ENCODE measurements at places on chromosomes 6 and 20.

DNA sequence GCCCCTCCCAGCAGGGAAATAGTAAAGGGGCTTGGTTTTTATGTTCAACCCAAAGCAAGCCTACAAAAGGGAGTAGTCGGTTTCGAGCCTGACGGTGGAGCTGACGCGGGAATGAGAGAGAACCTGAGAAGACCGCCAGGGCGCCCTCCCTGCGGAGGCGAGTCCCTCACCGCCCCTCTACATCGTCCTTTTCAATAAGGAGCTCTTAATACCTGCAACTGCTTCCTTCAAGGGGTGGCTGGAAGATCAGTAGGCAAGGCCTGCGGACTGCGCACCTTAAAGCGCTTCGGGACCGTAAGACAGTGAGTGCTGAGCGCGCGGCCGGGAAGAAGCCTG lies 709 bp upstream of the ZNF76 start:
- no peak for DNase-seq

DNA sequence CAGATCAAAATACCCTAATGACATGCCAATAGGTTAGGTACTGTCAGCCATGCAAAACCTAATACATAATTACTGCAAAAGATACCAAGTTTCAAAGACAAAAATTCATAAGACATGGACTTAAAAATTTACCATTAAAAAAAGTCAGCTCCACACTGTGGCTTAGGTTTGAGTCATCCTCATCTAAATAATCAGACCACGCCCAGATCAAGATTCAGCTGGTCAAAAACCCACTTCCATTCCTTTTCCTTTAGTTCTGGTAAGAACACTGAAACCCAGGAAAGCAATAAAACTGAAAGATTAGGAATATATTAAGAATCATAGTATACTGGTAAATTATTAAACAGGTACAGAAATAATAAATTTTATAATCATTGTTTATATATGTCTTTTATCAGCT lies 81.0 kb upstream of the ASF1A start:
- no peak for DNase-seq

DNA sequence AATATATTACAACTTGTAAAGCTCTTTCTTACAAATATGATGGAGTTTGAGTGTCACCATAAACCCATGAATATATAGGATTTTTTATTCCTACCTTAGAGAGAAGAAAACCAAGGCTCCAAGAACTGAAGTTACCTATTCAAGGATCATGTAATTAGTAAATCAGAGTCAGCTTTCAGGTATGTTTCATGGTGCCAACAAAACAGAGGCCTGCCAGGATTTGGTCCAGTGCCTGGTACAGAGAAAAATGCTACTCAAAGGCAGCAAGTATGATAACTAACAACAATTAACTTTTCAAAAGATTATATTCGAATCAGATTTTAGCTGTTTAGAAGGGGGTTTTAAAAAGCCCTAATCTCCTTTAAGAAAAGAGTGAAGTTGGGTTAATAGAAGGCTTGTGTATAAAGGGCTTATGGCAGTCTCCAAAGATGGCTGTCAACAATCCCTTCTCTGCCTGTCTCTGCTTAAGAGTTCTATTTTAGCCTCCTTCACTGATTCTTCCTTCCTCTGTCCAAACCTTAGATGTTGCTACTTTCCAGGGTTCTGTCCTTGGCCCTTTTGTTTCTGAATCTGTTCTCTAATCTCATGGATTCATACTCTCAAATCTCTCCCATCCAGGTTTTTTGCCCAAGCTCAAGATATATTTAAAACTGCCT lies 7.8 kb downstream of the MAP3K7 start:
- no peak for DNase-seq

GRCh38 chr6:119065955-119066354 lies 12.5 kb downstream of the FAM184A start:
- no peak for DNase-seq

DNA sequence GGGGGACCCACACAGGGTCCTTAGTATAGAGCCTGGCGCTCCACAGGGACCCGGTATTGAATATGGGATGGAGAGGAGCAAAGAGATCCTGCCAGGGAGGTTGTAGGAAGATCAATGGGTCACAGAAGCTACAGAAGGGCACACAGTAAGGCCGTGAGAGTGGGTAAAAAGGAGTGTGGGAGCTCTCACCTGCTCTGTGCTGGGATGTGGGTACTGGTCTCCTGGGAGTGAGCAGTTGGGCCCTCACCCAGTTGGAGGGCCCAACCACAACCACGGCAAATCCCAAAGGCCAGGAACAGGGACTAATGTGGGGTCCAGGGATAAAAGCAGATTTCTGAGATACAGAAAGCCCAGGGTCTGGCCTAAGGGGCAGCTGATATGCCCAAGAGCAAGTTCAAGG lies 73.4 kb upstream of the RNF24 start:
- DNase-seq, result no peak

DNA sequence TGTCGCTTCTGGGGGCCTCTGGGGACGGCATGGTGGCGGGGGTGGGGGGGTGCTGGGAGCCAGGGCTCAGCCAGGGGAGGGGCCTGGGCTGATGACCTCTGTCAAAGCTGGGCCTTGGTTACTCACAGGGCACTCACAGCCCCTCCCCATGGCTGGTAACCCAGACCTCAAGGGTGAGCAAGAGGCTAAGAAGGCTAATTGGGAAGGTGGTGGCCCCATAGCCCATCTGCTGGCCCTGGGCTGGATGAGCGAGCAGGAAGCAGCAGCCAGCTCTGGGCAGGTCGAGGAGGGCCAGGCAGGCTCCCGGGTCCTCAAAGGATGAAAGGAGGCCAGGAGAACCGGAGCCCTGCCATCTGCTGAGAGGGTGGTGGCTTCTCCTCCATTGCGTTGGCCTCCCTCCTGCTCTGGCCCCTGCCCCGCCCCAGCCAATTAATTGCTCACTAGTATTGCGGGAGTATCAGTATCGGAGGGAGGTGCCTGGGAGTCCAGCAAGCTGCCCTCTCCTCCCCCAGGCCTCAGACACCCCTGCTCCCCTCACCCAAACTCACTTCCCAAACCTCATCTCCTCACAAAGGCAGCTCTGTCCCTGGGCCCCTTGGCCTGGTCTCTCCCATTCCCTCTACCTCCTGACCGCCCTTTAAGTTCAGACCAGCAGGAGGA lies 1.0 kb upstream of the CDSN start:
- no peak for DNase-seq

- no peak for DNase-seq
Observed at GRCh38 chr6:15441215-15441868, 195.5 kb downstream of the JARID2 start.

- DNase-seq, result no peak
Observed at GRCh38 chr6:21049148-21049547, 514.9 kb downstream of the CDKAL1 start.

- no peak for DNase-seq
Observed at GRCh38 chr20:24684421-24684871, 215.0 kb downstream of the SYNDIG1 start.

GRCh38 chr6:53128842-53129241 lies 19.8 kb downstream of the GCM1 start:
- DNase-seq, result no peak

DNA sequence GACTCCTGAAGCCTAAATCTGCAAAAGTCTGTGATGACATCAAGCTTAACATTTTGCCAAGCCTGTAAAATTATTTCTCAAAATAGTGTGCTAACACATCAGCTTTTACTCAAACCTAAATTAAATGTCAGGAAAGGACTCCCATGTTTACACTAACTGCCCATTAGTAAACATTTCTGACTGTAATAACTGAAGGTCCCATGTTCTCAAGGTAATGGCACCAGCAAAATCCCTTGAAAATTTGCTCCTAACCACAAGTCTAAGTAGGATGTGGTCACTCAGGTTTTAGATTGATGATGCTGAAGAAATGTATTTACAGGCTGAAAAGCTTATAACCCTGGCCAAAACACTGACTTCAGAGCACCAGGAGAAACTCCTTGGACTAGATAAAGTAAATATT lies 33.0 kb downstream of the BACH2 start:
- no peak for DNase-seq

DNA sequence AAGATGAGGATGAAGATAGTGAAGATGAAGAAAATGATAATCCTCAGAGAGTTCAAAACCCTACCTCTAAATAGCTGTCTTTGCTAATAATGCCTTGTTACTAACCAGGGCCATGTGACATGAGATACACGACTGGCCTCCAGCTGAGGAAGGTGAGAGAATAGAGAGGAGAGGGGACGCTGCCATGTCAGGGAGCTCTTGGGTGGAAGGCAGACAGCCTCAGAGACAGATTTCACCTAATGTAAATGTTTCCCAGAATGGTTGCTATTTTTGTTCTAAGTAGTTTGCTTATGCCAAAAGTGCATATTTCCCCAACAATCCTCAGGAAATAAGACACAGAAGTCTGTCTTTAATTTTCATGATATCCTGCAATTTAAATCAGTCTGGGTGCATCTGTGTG lies 138.4 kb downstream of the ELOVL4 start:
- no peak for DNase-seq

- peak; percentile 51 for DNase-seq
Observed at GRCh38 chr6:131949909-131950766, 1.0 kb downstream of the CCN2 start.

DNA sequence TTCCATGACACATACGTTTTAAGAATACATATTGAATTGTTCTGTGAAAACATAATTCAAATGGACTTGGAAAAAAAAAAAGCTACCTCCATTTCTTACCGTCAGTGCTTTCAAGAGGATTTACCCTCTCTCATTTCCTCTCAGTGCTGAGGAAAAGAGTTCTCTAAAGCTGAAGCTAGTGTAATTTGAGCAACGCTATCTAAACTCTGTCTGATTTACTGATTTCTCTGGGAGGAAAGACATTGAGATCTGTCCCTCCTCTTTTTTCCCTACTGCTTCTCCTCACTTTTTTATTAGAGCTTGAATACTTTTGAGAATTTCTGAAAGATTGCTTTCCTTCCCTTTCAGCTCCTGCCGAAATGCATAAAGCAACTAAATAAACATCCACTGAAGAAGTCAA lies 41.2 kb upstream of the GRIK2 start:
- no peak for DNase-seq

DNA sequence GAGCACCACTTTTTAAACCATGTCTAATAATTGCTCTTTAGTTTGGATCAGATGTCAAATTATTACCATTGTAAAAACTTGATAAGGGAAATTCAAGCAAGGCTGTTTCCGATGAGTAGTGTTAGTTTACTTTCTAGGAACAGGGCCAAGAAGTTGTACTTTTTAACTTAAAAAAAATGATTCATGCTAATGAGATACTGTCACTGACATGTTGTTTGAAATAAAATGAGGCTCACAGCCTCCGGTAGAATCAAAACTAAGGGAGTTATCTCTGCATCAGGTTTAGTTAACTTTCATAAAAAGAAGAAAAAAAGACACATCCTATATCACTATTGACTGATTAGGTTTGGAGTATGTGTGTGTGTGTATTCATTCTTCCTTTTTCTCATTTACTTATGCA lies 55.2 kb upstream of the SUPT3H start:
- DNase-seq, result no peak

DNA sequence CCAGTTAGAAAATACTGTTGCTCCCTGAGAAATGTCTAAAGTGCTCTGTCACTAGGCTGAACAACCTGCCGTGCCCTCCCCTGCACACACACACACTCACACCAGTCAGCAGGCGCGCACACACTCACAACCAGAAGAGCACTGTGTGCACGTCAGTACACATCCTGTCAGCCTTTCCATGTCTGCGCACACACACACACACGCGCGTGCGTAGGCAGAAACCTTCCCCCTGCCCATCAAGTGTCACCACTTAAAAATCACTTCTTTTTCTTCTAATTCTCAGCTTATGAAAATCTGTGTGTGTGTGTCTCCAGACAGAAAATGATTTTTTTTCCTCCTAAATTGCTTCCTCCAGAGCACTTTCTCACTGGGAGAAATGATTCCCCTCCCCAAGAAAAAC lies 100.3 kb downstream of the EDN3 start:
- DNase-seq, result no peak

DNA sequence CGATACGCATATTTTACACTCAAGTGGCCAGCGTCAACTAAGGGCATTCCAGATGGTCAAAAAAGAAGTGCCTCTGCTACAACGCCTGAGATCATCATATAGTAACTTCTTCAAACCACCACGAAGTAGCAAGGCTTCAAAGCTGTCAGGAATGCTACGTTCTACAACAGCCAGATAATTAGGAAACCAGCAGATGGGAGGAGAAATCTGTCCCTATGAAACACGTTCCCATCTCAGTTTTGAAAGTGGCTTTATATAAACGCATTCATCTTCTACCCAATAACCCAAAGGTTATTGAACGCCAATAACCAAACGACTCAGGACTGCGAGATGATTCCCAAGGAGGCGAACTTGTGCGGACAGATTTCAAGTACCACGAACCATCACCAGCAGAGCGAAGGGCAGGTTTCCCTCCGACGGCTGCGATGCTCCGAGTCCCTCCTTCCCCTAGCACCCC lies 1.2 kb downstream of the ABHD12 start:
- DNase-seq, result peak; percentile 45

GRCh38 chr20:21183722-21184121 lies 57.8 kb downstream of the KIZ start:
- DNase-seq, result no peak

DNA sequence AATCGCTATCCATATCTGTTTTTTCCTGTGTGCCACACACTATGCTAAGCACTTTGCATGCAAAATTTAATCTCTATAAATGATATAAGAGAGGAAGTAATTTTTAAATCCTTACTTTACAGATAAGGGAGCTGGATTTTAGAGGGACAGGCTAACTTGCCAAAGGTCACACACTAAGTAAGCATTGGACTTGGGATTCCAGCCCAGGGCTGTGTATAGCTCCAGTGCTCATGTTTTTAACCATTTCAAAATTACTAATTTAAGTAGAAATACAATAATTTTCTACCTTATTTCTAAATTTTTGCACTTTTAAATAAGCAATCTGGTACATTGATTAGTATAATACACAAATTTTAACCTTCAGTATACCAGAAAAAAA lies 144.6 kb downstream of the UST start:
- DNase-seq, result no peak

GRCh38 chr6:34575326-34575725 lies 19.2 kb upstream of the SPDEF start:
- no peak for DNase-seq

GRCh38 chr6:138037009-138037504 lies 70.2 kb downstream of the PERP start:
- DNase-seq, result no peak

DNA sequence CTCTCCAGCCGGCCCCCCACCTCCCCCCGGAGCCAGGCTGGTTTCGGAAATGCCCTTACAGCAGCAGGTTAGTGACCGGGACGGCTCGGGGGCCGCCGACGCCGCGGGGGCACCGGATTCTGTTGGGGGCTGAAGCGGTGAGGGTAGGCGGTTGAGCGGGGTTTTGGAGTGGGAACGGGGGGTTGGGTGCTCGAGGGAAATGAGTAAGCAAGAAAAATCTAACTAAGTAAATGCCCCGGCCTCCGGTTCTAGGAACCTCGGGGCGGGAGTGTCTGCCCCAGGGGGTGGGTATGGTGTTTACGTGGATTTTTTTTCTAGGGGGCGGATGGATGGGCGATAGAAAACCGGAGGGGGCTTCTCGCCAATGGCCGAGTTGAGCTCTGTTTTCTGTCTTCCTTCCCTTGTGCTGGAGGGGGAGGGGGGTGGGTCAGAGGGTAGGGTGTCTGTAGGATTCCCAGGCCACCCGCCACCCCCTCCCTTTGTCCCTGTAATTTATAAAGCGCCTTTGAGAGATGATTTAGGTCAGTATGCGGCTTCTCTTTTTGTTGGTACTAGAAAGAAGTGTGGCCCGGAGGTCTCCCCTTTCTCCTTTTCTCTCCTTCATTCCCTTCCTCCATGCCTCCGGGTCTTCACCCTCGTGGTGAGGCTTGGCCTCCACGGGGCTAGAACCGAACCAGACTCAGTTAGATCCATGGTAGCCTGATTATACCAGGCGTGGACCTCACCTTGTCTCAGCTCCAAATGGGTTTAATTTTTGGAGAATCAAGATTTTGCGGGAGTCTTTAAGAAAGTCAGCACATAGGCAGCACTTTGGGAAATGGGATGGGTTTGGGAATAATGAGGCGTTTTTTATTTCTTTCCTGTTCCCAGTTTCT lies 2.3 kb downstream of the E2F3 start:
- DNase-seq, result no peak

Measured in DMS 273 treated with DMSO at 0.1 percent for 48 hours (cell line).